HTR-8/SVneo (cell line): ENCODE measurements at places on chromosomes 16 and 17.

DNA sequence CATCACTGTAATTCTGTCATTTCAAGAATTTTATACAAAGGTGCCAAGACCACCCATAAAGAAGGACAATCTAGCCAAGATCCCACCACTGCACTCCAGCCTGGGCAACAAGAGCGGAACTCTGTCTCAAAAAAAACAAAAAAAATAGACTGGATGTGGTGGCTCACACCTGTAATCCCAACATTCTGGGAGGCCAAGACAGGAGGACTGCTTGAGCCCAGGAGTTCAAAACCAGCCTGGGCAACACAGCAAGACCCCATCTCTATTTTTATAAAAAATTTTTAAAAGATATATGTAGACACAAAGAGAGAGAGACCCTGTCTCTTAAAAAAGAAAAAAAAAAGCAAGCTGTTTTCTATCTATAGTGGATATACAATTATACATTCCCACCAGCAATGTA is 8.8 kb downstream of the UBE2G1 start:
- DNase-seq: no peak

DNA sequence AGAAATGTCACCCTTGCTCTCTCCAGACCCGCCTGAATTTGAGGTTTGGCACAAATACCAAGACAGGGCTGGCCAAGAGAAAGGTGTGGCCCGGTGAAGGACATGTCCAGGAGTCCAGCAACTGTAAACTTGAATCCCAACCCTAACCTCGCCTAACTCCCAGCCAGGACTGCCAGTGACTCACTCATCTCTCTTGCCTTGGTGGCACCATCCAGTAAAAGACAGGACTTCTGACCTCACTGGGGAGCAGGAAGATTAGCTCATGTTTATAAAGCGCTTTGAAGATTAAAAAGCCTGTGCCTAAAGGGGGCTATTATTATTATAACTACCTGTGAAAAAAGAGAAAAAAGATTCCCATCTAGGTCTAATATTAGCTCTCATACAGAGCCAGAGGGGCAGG is 335.3 kb downstream of the SOX9 start:
- peak; percentile 50 for DNase-seq

DNA sequence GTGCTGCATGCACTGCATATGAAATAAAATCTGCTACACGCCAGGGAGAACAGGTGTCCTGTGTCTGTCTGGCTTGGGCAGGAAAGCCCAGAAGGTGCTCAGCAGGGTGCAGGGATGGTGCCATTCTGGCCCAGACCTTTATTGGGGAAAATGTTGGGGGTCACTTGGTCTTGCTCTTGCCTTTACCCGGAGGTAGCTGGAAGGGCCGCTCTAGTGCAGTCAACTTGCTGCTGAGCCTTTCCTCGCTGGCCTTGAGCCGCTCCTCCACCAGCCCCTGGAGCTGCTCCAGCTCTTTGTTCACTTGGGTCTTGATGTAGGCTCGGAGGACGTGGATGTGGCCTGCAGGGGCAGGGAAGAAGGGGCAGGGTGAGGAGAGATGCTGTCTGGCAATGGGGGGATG is 4.5 kb downstream of the CFAP119 start:
- DNase-seq: no peak

DNA sequence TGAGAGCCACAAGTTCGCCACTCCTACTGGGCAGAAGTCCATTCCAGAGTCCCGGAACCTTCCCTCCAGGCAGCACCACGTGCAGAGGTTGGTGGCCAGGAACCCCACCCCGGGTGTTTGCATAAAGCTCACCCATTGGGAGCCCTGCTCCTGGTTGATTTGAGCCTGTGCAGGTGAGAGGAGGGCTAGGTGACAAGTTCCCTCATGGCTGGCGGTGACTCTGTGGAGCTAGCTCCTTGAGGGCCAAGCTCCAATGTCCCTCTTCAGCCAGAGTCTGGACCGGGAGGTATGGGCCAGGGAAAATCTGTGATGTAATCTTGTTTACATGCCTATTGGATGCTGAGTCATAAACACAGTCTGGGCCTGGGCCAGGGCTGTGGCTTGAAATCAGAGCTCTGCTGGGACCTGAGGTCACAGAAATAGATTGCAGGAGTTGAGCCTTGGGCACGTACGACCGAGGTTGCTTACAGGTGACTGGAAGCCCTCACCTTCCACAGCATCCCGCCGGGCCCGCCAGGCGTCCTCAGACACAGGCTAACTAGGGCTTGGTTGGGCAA is 118.9 kb downstream of the AATF start:
- peak; percentile 93 for DNase-seq
